ENCODE measurements at places on chromosomes 6 and 20. TPM values are rescaled to one million over a fixed set of nuclear protein-coding genes. Genes with fewer than 3 reads are reported as not detected.

KCNK15 gene
- not detected for total RNA-seq

CALHM6 gene
- total RNA-seq = 2.1 TPM

MICA gene
- total RNA-seq = 12.0 TPM

PHF1 gene
- 41.9 TPM for total RNA-seq

GRCh38 chr20:54021446-54022235 lies 48.8 kb downstream of the BCAS1 start:
- no peak for DNase-seq

GRCh38 chr20:41135888-41136679 lies 1.3 kb upstream of the PLCG1 start:
- DNase-seq = no peak

DNA sequence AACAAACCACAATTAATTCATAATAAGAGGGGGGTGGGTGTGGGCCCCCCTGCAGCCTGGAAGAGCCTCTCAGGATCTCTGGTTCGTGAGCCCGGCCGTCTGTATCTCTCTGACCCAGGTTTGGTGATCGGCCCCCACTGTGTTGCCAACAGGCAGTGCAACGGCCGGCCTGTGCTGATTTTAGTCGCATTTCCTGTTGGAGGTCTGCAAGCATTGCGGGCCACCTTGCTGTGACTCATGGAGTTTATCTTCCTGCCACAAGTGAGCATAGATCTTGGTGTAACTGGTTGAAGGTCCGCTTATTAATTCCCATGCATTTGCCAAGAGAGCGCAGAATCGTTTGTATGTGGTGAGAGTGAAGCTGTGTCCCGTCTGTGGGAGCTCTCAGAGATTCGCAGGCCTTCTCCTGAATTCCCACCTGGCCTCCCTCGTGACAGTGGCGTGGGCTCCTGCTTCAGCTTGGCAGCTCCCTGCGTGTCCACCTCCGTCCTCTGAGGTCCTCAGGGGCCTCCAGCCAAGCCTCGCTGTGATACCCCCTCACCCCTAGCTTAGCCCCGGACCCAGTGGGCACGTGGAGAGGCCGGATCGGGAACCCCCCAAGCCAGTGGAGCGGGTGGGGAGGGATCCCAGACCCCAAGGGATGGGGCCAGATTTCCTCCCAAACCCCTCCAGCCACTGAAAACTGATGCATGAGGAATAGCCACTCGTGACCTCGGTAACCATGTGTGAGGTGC lies 269.8 kb downstream of the CDH4 start:
- no peak for DNase-seq

- no peak for DNase-seq
Observed at GRCh38 chr6:123462152-123462551, 174.6 kb downstream of the TRDN start.

- no peak for DNase-seq
Observed at GRCh38 chr6:135479601-135480000, 17.9 kb downstream of the AHI1 start.

DNA sequence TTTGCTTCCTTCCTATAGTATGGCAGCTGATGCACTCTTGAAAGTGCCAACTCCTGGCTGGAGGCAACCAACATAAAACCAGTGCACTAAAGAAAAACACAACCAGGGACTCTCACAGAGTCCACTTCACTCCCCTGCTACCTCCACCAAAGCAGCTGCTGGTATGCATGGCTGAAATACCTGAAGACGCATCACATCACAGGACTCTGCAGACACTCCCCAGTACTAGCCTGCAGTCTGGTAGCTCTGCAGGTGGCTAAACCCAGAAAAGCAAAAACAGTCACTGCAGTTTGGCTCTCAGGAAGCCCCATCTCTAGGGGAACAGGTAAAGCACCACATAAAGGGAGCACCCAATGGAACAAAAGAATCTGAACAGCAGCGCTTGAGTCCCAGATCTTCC lies 473.0 kb upstream of the SPTLC3 start:
- no peak for DNase-seq

DNA sequence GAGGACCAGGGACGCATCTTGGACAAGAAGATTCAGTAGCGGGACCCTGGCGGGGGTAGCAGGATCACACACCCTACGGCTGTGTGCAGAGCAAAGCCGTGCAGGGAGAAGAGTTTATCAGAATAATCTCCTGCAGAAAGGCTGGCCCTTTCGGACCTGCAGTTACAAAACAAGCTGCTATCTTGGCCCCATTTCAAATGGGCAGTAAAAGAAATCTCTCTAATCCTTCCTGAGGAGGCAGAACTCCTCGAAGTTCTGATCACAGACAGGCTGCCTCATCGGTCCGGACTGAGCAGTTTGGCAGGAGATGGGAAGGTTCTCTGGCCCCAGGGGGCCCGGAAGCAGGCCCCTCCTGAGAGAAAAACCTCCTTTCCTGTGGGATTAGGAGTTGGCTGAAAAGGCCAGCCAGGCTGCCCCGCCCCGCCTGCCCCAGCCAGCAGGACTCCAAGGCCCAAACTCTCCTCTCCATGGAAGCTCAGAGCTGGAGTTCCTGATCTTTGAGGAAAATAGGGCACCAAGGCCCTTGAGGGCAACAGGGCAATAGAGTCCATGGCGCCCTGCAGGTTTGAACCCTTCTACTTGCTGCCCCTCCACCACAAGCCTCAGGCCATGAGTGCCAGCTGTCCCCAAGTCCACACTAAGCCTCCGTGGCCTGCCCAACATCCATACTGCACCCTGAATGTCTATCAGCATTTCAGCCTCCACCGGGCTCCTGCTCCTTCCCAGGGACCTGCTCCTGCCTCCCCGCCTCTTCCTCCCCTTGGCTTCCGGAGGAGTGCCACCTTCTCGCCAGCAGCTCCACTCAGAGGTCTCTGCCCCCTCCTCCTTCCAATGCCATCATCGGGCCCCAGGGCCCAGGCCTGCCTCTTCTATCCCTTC lies 141.3 kb downstream of the PREX1 start:
- DNase-seq = peak; percentile 61

- DNase-seq = no peak
Observed at GRCh38 chr20:36613974-36614373, 8.4 kb downstream of the RAB5IF start.

DNA sequence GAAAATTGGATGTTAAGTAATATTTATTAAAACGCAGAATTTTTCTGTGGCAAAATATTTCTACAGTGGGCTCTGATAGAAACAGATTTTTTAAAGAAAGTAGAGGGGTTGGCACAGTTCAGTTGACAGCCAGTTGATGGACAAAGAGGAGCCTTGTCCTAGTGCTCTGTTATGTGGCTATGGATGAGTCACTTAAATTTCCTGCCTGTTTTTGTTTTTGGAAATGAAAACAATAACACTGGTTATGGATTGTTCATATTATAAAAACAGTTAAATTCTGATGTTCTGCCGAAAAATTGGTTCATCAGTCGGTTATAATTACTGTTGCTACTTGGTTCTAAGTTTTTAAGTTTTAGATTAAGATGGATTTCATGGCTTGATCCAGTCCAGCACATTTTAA lies 42.8 kb downstream of the MYO6 start:
- no peak for DNase-seq

GRCh38 chr20:43691928-43692524 lies 25.1 kb downstream of the MYBL2 start:
- DNase-seq = peak; percentile 81

DNA sequence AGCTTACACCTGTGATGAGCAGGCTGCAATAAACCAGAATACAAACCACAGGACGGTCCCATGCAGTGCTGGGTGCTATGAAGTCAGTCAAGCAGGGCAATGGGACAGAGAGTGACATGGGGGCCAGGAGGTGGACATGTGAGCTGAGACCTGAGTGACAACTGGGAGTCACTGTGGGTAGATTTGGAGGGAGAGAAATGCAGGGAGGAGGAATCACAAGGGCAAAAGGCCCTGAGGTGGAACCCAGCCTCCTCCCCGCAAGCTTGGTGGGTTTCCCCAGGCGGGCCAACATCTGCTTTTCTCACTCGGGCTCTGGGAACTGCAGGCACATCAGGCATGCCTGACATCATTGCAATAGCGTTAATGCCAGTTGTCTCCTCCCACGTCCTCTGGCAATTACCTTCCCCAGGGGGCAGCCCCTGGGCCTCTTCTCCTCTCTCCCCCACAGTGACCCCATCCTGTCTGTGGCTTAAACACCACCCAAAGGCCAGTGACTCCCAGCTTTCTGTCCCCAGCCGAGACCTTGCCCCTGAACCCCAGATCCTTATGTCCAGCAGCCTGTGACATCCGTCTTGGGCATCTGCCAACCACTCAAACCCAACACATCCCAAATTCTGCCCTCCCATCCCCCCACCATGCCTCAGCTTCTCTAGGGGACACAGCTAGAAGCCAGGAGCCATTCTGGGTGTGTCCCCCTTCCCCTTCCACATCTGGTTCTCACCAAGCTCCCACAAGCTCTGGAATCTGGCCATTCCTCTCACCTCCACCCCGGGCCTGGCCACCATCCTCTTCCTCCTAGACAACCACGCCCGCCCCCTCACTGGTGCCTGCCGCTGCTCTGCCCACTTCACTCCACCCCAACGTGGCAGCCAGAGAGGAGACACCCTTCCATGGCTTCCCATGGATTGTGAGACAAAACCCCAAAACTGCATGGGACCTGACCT lies 28.2 kb downstream of the PDRG1 start:
- no peak for DNase-seq

DNA sequence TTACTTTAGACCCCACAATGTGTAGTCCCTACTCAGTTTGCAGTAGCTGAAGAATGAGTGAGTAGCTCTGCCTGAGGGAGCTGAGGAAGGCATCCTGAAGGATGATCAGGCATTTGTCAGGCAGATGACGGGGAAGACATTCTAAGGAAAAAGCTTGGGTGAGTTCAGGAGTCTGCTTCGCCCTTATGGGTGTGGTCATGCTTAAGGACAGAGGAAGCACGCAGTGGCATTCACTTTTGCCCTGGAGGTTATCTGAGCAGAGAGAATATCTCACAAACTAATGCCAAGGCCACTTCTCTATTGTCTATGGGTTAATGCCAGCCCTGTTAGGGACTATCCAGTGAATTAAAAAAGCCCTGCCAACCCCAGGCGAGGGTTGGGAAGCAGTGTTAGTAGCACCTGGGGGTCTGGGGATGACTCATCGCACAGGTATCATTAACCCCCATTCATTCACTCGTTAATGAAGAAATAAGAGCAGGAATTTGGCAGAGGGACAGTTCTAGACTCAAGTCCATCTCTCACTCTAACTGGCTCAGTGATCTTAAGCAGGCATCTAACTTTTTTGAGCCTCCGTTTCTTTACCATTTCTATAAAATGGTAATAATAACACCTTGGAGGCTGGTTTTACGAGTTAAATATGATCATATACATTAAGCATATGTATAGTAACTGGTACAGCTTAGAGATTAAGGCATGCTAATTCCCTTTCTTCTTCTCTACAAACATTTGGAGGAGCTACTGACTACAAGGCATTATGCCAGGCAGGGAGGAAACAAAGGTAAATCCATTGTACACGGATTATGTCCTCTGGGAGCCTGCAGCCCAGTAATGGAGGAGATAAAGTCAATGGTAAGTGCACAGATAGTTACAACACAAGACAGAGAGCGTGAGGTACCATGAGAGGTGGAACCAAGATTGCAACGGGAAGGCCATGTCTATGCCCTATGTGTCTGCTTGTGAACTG lies 93.2 kb upstream of the AKIRIN2 start:
- no peak for DNase-seq

- no peak for DNase-seq
Observed at GRCh38 chr6:34723203-34723602, 26.6 kb upstream of the ILRUN start.

DNA sequence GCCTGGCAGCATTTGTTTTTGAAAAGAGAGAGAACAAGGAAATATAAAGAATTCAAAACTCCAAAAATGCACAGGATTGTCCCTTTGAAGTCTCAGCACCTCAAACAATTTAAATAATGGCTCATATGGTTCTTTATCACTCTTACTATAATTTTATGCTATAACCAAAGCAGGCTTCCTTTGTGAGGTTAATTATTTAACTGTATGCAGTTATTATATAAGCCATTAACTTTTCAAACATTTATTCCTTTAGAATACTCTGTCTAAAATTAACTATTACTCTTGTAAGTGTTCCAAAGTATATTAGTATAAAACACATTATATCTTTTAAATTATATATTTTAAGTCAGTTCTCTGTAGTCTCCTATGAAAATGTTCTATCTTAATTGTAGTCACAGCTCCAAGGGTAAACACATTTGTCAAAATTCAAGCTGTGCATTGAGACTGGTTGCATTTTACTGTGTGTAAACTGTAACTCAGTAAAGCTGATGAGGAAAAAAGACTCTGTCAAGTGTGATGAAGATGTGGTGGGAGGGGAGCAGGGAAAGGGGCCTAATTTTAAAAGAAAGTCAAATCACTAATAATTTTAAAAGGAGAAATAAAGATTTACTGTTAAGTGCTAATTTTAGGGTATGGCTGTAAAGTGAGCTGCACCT lies 20.0 kb upstream of the PLAGL1 start:
- DNase-seq = no peak

GRCh38 chr20:45974896-45975565 lies 3.0 kb upstream of the ZNF335 start:
- no peak for DNase-seq

GRCh38 chr6:14804785-14805210 lies 441.1 kb upstream of the JARID2 start:
- no peak for DNase-seq

- DNase-seq = no peak
Observed at GRCh38 chr6:82555801-82556200, 192.2 kb downstream of the TPBG start.

Data from H7 (cell line).